M059J (cell line): ENCODE measurements at places on chromosomes 4 and X. TPM values are rescaled to one million over a fixed set of nuclear protein-coding genes. Genes with fewer than 3 reads are reported as not detected.

GRCh38 chr4:7192252-7193029, at the start of gene SORCS2:
Gene SORCS2 (plus strand): TSS chr4:7192538.
- DNase-seq = peak; percentile 41

DNA sequence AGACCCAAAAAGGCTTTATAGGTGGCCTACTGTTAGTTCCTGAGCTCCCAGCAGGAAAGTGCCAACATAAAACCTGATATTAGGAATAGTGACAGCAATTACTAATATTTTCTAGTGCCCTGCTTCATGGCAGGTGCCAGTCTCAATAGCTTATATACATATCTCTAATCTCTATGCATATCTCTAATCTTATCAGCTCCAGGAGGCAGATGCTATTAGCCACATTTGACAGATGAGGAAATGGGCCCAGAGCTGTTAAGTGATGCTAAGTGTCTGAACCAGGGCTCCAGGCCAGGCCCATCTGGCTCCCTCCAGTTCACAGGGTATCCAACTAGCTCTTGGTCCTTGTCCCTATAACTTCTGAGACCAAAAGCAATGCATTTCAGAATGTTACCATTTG, 142.5 kb downstream of the CHIC2 start:
- no peak for DNase-seq

DNA sequence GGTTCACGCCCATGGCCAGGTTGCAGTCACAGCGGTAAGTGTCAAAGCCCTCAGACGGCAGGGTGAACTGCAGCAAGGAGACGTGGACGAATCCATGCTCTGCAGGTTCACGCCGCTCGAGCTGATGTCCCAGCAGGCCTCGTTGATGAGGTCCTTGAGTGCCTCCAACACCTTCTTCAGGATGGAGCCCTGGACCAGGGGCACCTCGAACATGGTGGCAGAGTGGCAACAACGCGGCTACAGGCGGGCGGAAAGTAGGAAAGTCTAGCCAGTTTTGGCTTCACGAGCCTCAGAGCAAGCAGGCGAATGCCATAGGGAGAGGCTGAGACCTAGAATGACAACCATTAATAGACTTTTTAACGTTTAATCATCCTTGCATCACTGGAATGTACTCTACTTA, 485.9 kb downstream of the ZNF674 start:
- no peak for DNase-seq

GRCh38 chr4:32855622-32856021, 2135.5 kb downstream of the PCDH7 start:
- DNase-seq = no peak

GRCh38 chrX:66035667-66036066, 4.2 kb downstream of the VSIG4 start:
- no peak for DNase-seq

- no peak for DNase-seq
These were observed 1094.9 kb upstream of the SLIT2 start for GRCh38 chr4:19156786-19157185.

DNA sequence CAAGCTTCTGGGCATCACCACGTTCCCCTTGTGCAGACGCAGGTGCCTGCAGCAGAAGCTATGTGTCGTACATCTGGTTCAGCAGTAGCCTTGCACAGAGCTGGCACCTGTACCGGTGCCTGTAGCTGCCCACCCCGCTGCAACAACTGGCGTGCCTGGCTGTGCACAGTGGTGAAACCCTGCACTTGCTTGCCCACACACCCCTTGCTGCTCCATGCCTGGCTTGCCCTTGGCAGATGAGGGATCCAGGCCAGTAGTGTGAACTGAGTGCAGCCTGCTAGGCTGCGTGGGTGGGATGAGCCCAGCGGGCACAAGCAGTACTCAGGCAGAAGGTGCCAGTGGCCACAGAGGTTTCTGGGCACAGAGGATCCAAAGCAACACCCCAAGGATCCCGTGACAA, 528.4 kb downstream of the PPARGC1A start:
- DNase-seq = no peak

DNA sequence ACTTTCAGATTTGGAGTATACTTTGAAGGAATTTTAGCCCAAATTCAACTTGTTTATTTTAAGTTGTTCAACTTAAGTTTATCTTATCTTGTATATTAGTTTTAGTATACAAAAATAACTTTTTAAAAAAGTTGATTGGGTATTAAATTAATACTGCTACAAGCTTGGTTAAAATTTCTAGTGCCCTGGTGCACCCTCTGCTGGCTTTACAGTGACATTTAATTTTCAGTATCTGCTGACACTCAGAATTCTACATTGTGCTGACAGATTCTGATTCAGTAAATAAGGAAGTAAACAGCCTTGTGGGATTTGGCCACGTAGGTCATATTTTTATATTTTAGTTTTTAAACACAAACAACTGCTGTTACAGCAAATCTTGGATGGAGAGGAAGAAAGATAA, 2.9 kb downstream of the EDA start:
- peak; percentile 14 for DNase-seq

The AFF2 gene
- total RNA-seq = 0.07 TPM in 1 of 2 replicates, not detected in the other

The RIPPLY1 gene
- total RNA-seq = not detected in 2 replicates

The GPRASP2 gene
- 9.3 and 22.3 TPM in 2 replicates for total RNA-seq

The GAGE12H gene
- total RNA-seq = not detected in 2 replicates

The HS3ST1 gene
- total RNA-seq = not detected in 2 replicates
